ENCODE measurements at places on chromosomes 4 and X.

GRCh38 chr4:76738086-76738931, 159.6 kb downstream of the SOWAHB start:
- peak; percentile 92 for DNase-seq

DNA sequence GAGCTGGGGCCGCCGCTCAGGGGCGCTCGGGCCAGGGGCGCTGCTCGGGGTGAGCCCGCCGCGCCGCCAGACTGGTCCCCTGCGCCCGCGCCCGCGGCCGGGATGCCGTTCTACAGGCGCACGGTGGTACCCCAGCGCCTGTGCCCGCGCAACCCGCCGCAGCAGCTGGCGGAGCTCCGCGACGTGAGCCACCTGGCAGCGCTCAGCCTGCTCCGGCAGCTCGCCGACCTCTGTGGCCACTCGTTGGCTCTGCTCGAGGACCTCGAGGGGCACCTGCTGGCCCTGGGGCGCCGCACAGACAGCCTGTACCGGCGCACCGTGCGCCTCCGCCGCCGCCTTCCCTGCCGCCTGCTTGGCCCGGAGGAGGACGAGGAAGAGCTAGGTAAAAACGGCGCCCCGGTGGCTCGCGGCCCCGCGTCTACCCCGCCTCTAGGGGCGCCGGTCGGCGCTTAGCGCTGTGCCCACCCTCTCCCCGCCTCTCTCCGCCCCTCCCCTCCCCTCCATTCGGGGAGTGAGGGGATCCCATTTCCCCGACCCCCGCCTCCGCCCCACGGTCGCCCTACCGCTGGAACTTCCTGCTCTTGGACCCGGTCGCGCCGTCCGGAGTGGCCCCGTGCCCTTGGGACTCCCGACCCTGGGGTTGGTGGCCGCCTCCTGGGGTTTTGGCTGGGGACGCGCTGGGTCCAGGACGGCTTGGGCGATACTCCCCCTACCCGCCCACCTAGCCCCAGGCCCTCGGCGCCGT, 513 bp downstream of the NHSL2 start:
- DNase-seq, result no peak

DNA sequence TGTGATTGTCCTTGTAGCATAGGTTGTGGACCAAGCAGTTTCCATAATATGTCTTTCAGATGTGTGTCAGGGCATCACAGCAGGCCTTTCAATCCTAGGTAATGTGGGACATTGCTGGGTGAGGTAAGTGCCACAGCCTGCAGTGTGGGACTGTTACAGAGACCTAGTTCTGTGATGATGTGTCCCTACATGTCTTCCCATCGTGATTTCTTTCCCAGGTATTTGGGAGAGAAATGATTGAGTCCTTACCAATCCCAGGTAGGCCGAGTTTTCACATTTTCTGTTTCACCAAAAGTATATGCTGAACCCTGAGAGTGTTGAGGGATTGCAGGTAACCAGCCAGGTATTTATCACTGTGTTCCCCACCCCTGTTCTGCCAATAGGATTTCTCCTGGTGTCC, 10.6 kb upstream of the ATXN3L start:
- no peak for DNase-seq

DNA sequence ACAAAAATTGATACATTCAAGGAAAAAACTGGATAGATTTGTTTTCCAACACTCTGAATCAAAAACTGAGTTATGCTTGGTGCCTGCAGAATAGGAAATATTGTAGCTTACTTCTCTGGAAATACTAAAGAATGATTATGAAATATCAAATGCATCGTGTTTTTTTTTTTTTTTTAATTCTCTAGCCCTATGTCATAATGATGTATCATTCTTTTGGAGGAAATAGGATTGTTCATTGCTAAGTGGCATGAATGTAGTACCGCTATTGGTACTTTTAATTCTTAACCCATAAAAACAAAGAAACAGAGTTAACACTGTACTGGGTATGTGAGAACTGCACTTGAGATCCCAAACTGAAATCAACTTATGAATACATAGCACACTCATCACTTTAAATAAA, 7.6 kb upstream of the FAM200B start:
- no peak for DNase-seq

DNA sequence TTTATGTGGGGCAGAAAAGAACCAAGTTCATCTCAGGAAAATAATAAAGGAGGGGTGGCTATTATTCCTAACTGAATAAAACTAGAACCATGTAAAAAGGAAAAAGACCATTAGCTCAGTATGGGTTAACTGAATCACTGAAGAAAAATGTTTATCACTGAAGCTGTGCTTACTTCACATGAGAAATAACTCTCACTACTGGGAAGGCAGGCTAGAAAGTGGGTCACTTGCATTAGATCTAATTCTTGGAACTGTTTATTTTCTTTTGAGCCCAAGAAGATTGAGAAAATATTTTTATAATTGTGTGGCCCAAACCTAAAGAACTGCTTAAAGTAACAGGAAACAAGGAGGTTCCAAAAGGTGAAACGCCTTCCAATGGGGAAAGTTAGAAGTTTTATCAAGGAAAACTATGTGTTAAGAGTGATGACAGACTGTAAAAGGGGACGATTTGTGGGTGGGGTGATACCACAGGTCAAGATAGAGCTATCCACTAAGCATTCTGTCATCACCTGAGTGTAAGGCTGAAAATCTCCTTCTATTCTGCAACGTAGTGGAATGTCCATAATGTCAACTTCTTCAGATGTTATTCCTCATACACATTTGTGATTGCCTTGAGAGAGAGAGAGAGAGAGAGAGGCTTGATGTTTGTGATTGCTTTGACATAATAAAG, 1083.5 kb downstream of the PCDH7 start:
- DNase-seq, result no peak

DNA sequence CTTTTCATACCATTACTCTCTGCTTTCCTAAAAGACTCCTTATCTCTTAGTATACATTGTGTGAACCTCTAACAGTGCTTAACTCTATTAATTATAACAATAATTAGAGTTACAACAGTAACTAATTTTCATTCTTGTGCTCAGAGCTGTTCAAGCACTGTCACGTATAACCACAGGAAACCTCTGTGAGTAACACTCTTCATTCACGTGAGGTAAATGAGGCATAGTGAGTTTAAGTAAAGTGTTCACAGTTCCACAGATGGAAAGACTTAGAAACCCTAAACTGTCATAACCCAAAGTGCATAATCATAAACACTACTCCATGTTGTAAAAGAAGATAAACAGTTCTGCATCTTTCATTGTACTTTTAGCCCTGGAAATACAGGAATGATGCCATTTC, 222.4 kb downstream of the CCSER1 start:
- DNase-seq, result no peak

- no peak for DNase-seq
Observed at GRCh38 chr4:108155373-108155772, 13.4 kb downstream of the LEF1 start.

- DNase-seq, result peak; percentile 58
Observed at GRCh38 chrX:133415276-133416105, at the start of gene GPC4. Gene GPC4, minus strand, starts transcription at chrX:133415489. Its CDS starts 524 bp downstream, at chrX:133414965.

DNA sequence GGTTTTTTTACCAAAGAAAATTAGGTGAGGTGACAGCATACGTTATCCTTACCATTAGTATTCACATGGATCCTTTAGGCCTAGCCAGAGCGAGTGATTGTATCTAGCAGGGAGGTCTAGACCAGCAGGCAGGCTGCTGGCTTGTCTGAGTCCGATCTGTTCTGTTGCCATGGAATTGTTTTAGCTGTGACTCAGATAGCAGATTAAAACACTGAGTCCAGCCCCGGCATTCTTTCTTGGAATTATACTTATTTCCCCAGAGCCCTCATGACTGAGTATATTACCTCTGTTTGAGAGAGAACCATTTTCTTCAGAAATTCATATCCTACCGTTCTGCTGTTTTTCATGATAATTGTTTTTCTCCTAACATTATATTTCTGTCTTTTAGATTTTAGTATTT, 37.4 kb downstream of the OCRL start:
- peak; percentile 81 for DNase-seq

GRCh38 chr4:7156328-7156727, 36.0 kb upstream of the SORCS2 start:
- DNase-seq, result no peak

- no peak for DNase-seq
Observed at GRCh38 chr4:151917145-151917734, 156.4 kb upstream of the GATB start.

DNA sequence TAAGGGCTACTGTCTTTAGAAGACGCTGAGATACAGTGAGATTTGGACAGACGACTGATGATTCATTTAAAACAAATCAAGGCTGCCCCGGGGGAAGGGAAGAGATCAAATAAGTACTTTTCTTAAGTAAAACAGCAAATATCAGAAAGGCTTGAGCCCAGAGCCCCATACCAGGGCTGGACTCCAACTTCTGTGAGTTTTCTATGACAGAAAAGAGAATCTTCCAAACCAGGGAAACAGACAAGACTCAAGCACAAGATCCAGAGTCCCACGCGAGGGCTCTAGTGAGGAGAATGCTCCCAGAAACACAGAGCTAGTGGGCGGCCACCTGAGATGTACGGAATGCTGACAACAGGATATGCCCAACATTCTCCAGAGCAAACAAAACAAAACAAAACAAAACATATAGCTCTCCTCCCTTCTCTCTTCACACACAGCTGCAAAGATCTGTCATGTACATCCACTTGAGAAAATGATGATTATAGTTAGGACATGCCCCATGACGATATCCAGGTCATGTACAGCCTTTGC, 13.1 kb downstream of the ACSL1 start:
- DNase-seq, result no peak

DNA sequence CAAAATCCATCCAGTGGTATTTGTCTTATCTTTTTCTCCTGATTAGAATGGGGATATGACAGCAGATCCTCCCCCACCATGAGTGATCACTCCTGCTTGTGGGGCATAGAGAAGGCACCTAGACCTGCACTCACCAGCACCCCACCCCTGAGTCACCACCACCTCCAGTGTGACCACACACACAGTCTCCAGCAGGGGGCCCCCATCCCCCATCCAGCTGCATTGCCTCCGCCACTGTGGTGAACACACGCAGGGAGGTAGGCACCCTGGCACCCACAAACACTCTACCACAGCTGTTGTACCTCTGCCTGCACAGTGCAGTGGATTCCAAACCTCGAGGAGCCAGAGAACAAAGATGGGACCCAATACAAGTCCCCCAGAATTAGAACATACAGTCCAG, 9.0 kb upstream of the MAGEA8 start:
- no peak for DNase-seq

DNA sequence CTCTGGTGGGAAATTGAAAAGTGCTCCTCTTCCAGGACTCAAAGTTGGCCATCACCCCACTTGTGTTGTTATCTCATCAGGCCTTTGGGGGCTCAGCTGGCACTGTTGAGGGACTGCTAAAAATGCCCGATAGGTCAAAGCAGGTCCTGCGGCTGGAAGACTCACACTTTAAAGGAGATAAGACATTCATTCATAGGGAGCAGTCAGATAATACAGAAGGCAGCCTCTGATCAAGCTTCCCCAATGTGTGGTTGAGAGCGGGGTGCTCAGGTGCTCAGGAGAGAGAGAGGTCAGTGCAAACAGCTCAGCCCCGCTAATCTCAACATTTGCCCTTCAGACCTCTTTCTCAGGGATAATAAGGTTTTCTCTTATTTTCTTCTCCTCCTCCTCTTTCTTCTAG, 70.3 kb downstream of the TMEM154 start:
- no peak for DNase-seq

GRCh38 chrX:45385757-45386156, 185.1 kb upstream of the DIPK2B start:
- DNase-seq, result peak; percentile 21

DNA sequence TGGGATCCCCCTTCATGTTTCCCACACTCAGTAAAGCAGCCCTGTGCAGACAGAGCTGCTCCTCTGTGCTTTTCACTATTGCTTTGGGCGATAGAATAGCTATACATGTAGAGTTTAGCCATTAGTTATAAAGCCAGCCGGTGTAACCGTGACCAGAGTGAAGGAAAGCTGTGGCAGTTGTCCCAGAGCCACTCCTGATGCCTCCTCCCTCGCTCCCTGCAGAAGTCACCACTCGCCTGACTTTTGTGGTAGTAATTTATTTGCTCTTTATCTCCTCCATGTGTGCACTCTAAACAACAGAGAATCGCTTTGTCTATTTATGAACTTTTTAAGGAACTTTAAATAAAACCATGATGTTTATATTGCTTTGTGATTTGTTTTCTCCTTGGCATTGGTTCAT, 41.8 kb upstream of the WWC2 start:
- no peak for DNase-seq

GRCh38 chr4:170259631-170260153, 169.9 kb upstream of the AADAT start:
- DNase-seq, result peak; percentile 58

GRCh38 chrX:148426467-148426866, 74.0 kb upstream of the AFF2 start:
- DNase-seq, result no peak

GRCh38 chr4:156248917-156249316, 295.3 kb upstream of the CTSO start:
- DNase-seq, result no peak

DNA sequence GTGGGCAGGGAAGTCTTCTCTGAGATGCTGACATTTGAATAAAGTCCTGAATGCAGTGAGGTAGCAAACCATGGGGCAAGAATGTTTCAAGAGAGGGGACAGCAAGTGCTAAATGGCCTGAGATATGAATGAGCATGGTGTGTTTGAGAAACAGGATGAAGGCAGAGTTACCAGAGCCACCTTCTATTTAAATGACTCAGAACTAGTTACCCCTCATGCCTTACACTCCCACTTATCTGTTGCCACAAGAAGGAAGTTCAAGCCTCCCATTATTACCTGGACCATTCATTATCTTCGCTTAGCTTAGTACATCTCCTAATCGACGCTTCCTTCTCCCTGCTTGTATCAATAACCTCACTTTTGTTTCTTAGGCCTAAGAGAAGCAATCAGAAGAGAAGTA, 67.7 kb upstream of the STARD8 start:
- DNase-seq, result no peak

- DNase-seq, result peak; percentile 49
Observed at GRCh38 chr4:8383451-8384160, 56.9 kb downstream of the ACOX3 start.

DNA sequence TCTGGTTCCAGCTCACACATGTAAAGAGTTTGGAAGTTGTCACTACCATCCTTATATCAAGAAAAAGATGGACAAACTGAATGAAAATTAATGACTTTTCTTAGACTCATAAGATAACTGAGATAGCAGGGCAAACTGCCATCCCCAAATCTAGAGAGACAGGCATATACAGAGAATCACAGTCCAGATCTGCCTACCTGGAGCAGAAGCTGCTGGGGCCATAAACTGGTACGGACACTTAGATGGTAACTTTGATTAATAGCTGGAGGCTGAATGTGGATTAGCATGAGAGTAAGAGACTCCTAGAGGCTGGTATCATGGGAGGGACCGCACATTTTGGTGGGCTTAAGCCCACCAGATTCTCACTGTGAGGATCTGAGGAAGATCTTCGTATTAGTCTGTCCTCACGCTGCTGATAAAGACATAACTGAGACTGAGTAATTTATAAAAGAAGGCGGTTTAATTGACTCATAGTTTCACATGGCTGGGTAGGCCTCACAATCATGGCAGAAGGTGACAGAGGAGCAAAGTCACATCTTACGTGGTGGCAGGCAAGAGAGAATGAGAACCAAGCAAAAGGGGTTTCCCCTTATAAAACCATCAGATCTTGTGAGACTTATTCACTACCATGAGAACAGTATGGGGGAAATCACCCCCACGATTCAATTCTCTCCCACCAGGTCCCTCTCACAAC, 10.8 kb upstream of the POLA1 start:
- no peak for DNase-seq

All from AG08395 (cell line).